ENCODE measurements at places on chromosomes 11 and 22.

GRCh38 chr11:58963551-58964104 is 24.3 kb downstream of the GLYATL1 start:
- DNase-seq: peak; percentile 55

DNA sequence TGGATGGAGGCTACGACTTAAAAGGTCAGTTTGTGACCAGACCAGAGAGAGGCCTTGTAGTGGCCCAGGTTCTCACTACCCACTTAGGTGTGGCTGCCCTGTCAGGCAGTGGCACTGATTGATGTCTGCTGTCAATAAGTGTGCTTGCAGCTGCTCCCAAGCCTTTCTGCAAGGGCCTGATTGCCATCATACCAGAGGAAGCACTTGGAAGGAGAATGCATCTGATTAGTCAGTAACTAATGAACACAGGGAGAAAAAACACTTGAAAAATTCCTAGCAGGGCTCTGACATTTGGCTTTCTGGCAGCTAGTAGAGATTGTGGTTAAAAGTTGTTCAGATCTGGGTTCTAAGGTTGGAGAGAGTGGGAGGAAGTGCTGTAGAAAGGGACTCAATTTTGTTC is 107.5 kb downstream of the NAV2 start:
- DNase-seq: peak; percentile 61

GRCh38 chr11:94217705-94218104 is 86.7 kb upstream of the IZUMO1R start:
- DNase-seq: no peak

DNA sequence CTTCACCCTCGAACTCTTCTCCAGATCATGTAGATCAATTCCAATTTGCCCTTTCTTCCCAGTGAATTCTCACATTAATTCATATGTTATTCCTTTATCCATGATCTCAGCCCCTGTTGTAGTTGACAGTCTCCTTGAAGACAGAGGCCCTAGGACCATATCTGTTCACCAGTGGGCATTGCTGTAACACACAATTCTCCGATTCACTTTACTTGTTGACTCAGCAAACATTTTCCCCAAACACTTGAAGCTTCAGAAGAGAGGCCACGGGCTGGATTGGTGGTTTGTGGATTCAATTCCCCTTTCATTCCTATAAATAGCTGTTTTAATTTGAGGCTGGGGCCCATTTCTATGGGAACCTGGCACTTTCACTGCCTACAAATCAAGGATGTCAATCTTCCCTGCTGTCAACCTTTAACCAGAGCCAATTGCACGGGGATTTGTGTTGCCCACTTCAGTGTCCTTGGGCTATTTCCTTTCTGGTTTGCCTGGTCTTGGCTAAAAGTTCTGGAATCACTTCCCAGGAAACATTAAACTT is 393.0 kb upstream of the KIRREL3 start:
- no peak for DNase-seq

DNA sequence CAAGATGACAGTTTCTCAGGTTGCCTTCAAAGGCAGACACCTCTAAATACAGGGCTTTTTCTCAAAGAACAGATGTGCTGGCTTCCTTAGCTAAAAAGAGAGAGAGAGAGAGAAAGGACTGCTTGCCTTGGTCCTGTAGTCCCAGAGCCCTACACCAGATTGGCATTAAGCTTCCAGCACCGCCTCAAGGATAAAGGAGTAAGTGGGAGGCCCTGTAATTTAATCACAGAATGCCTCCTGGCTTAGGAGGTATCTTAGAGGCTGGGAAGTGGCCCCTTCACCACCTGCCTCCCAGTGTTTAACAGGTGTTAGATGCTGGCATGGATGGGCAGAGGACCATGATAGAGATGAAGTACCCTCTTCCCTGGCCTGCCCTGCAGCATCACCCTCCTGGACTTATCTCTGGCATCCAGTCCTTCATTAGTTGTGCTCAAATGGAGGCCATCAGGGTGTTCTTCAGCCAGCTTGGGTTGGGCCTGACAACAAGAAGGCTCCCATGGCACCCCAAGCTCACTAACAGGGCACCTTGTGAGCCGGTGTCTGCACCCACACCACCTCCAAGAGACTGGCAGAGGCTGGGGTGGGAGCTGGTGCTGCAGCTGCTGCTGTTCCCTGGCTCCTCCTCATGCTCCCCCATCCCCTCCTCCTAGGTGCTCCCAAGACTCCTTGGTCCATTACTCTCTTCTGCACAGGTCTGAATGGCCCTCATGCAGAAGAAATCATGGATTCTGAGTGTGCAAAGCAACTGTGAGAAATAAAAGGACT is 32.5 kb downstream of the ABCC8 start:
- no peak for DNase-seq

- no peak for DNase-seq
Observed at GRCh38 chr11:4044976-4045646, 49.5 kb upstream of the RRM1 start.

DNA sequence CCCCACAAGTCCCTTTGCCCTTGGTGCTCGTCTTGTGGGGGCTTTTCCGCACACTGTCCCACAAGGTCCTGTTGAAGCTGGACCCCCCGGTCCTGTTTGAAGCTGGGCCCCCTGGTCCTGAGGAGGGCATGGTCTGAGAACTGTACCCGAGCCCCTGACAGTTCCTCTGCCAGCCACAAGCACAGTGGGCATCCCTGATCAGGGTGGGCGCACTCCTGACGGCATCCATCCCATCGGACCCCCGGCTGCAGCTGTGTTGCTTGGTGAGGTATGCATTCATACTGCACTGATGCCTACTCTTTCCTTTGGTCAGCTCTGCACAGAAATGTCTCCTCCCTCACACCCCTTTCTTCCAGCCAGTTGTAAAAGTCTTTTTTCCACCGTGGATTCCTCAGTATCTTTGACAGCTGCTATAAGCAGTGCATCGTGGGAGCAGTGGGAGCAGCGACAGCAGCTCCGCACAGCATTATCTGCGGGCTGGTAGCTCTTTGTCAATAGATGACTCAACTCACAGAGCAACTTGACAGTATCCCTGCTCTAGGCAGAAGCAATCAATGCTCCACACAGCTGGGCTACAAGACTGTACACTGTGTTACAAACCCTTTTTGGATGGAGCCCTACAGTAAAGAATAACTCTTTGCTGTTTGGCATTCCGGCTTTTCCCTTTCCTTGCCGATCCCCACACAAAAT is 1030.8 kb upstream of the CCDC90B start:
- DNase-seq: peak; percentile 13

DNA sequence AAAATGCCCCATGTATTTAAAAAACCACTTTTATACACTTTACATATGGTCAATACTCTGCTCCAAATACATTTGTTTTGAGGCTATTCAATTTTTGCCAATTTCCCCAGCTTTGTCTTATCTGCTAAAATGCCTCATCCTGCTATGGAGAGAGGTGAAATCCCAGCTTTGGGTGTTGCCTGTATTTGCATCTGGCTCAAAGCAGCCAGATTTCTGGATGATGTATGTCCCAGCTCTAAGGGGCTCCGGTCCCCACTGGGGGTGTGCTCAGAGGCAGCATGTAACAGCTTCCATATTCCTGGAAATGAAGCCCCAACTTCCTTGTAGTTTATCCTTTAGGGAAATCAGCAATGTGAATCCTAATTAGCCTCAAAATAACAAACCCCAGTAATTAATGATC is 59.5 kb downstream of the WT1 start:
- DNase-seq: no peak

- no peak for DNase-seq
Observed at GRCh38 chr11:83115026-83115425, 41.9 kb upstream of the PCF11 start.

GRCh38 chr11:2211113-2211971 is 39.7 kb upstream of the TH start:
- DNase-seq: no peak

DNA sequence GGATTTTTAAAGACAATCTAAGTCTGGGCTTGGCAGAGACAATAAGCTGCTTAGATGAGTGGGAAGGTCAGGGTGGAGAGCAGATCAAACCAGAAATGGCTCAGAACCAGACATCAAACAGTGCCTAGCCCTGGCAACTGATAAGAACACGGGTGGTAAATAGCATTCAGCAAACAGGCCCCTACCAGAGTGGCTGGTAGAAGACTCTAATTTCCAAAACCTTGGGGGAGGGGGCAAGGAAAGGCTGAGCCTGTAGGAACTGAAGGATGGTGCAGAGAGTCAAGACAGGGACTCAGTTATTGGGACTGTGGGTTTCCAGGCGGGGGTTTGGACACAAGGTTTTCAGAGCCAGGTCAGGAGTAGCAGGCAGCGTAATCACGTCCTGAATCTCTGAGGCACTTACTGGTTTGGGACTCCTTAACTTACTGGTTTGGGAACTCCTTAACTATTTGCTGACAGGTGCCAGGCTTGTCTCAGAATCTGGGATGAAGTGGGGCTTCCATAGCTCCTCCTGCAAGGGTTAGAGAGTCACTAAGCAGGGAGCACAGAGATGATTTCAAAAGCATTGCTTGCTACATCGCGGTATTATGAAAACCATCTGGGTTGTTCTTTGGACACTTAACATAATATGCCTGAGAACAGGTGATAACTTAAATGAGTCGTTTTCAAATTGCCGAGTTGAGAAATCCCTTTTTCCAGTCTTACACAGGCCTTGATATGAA is 5.7 kb upstream of the ABTB2 start:
- DNase-seq: no peak

DNA sequence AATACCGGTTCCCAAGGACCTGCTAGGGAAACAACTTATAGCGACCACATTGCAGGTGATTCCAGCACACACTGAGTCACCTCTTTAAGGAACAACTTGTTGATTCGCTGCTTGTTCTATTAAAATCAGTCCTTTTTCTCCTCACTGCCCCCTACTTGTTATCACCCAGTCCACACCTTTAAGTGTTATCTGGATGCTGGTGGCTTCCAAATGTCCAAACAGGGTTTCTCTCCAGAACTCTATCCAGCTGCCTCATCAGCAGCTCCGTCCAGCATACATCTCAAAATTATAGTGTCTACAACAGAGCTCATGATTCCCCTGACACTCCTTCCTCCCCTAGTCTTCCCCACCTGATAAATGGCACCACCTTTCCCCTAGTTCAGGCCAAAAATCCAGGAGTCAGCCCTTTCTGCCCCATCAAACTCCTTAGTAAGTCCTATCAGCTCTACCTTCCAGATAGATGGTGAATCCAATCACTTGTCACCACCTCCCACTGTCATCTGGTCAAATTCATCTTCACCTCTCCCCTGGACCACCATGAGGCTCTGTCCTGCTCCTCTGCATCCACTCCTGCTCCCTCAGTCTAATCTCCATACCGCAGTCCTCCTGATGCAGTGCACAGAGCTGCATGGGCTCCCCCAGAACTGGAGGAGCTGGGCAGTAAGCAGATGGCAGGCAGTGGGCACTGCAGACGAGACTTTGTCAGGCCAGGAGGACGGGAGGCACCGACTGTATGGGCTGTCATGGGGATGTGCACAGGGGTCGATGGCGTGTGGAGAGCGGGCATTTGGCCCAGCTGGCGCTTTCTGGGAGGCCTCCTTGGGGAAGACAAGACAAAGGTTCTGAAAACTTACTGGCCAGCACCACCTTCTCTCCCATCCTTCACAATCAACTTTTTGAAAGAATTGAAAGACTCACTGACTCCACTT is 19.3 kb downstream of the IL10RA start:
- no peak for DNase-seq

- no peak for DNase-seq
Observed at GRCh38 chr22:24455751-24456426, 28.5 kb downstream of the ADORA2A start.

DNA sequence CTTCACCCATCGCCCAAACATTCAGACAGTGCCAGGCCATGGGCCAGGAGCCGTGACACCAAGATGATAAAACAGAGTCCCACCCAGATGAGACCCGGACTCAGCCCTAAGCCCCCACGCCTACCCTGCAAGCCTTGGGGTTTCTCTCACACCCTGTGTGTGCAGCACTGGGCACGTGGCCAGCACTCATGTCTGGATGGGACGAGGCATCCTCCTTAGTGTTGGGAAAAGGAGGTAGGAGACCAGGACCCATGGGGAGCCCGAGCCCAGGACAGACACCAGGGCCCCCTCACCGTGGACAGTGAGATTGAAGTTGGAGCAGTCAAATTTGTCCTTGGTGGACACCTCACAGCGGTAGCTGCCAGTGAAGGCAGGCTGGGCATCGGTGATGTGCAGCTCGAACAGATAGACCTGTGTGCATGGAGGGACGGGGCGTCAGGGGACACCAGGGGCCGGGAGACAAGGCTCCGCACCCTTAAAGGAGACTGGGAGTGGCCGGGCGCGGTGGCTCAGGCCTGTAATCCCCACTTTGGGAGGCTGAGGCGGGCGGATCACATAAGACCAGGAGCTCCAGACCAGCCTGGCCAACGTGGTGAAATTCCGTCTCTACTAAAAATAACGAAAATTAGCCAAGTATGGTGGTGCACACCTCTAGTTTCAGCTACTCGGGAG is 4.2 kb downstream of the MYBPC3 start:
- no peak for DNase-seq

DNA sequence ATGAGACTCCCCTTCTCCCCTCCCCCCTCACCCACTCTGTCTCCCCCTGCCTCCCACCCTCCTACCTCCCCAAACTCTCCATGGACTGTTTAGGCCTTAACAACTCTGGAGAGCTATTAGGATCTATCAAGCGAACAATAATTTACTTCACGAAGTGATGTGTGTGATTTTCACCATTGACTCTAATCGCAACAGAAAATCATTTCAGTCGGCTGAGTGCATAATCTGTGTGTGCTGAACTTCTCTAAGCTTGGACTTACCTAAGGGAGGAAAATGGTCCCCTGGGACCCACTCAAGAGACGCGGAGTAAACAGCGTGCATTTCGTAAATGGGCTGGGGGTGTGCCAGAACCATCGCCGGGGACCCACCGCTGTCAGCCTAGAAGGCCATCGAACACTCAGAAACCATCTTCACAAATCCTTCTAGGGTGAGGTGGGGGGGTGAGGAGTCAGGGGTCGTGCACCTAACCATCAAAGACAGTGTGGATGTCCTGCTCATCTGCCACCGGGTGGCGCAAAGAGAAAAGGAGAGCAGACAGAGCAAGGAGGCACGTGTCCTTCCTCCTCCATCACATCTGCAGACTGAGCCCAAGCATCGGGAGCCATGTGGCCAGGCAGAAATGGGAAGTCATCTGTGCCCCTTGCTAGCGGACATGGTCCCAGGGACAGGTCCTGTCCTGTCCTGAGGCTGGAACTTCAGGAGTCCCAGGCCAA is 62.1 kb upstream of the NUP50 start:
- peak; percentile 14 for DNase-seq

- no peak for DNase-seq
Observed at GRCh38 chr22:45506816-45507360, 4.2 kb downstream of the FBLN1 start.

- no peak for DNase-seq
Observed at GRCh38 chr22:42194953-42195352, 64.3 kb upstream of the CYP2D6 start.

- no peak for DNase-seq
Observed at GRCh38 chr11:27563641-27564040, 57.1 kb upstream of the LIN7C start.

- DNase-seq: no peak
Observed at GRCh38 chr11:132981131-132981956, 551.0 kb downstream of the OPCML start.

All from kidney glomerular epithelial cell (primary cell).